Panc1 (cell line): ENCODE measurements at places on chromosomes 1 and 21. TPM values are rescaled to one million over a fixed set of nuclear protein-coding genes. Genes with fewer than 3 reads are reported as not detected.

- H3K27me3 ChIP-seq: peaks cover 2% of the 10 kb centered on the region; the same call in 1 of the 2 replicates
- H3K4me1 ChIP-seq: no peaks in the 10 kb centered on the region
- H3K27ac ChIP-seq: no peak overlapping the region
- no peaks in the 10 kb centered on the region for H3K36me3 ChIP-seq
- H3K4me3 ChIP-seq: no peak overlapping the region
These were observed 89.4 kb downstream of the PAPPA2 start for GRCh38 chr1:176552217-176552991.

MDM4 gene
- total RNA-seq: 42.1 TPM

TP53BP2 gene
- total RNA-seq: 51.4 TPM

ASTN1 gene
- 0.05 TPM for total RNA-seq

DNA sequence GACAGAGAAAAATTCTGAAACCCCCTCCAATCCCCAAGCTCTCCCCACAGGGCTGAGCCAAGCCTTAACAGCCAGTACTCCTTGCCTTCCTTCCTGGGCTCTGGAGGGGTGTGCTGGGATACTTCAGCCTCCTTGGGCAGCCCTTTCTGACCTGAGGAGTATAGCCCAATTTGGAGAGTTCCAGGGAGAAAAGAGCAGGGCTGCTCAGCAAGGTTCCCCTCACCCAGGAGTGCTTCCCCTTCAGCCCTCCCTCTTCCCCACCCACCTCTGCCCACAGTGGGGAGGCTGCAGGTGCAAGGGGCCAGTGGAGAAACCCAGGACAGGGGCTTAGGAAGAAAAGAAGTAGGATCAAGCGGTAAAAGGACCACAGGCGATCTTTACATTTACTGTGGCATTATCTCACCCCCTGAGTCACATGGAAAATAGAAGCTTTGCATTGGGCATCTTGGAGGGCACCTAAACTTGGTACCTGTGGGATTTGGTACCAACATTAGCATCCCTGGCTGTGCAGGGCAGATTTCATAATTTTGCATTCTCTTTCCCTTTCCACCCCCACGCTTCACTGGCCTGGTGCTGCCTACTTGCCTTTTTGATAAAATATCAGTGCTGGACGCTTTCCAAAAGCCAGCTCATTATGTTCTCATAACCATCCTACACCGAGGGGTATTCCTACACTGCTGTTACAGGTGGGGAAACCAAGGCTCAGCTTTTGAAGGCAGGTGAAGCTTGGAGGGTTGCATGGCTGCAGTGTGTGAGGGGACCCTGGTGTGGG lies 2.8 kb upstream of the ADORA1 start:
- peaks cover 28% of the 10 kb centered on the region for H3K4me1 ChIP-seq
- no peak overlapping the region for H3K27ac ChIP-seq
- H3K4me3 ChIP-seq: no peak overlapping the region
- DNase-seq: no peak

DNA sequence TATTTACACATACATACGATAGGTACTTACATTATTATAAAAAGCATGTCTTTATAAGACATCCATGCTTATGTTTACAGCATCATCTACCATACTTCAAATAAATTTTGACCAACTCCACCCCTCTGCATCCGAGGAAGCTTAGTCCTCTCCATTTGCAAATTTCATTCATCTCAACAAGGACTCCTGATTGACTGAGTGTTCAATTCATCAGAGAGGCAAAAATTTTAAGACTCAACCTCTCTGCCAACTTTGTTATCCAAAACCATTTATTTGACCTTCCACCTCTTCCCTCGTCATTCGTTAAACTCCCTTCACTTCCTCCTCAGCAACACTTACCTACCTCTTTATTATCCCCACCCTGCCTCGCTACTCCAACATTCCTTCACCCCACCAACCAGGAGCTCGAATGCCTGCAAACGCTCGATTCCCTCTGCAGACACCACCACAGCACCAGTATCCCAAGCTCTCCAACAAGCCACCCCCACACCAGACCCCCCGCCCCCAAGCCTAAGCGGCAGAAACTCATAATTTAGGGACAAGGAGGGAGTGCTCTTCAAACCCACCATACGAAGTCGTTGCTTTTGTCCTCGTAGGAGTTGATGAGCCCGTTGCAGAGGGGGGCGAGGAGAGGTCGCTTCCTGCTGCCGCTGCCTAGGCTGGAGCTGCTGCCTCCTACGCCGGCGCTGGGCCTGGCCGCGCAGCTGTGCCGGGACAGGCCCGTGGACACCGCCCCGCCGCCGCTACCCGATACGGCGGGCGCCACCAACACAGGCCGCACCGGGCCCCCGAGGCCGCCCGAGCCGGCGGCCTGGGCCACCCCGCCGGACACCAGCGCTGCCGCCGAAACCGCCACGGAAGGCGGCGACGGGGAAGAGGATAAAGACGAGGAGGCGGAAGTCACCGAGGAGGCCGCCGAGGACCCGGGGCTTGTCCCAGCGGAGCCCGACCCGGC lies 803 bp downstream of the COP1 start:
- peaks cover 5% of the 10 kb centered on the region; the same call in 1 of the 2 replicates for H3K36me3 ChIP-seq
- no peaks in the 10 kb centered on the region for H3K27me3 ChIP-seq
- DNase-seq: no peak

DNA sequence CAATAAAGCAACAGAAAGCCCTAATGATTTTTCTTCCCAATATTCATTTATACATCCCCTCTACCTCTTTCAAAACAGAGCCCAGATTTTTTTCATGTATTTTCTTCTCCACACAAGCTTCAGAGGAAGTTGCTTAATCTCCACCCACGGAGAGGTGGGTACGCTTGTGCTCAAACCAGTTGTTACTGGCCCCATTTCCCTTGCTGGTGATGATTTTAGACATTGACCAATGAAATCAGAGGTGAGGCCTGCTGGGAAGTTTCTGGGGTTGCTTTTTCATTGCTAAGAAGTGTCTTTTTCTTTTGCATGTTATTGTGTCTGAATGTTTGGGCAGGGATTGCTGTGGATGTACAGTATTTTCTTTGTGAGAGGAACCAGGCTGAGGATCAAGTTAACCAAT lies 448.1 kb upstream of the B3GALT2 start:
- H3K27ac ChIP-seq: no peak overlapping the region
- H3K36me3 ChIP-seq: no peaks in the 10 kb centered on the region
- no peaks in the 10 kb centered on the region for H3K4me1 ChIP-seq

GRCh38 chr21:39007532-39007931 lies 175.7 kb downstream of the PSMG1 start:
- no peak overlapping the region for H3K27ac ChIP-seq
- DNase-seq: no peak
- no peak overlapping the region for H3K4me3 ChIP-seq
- H3K36me3 ChIP-seq: no peaks in the 10 kb centered on the region
- H3K4me1 ChIP-seq: no peaks in the 10 kb centered on the region
- no peaks in the 10 kb centered on the region for H3K27me3 ChIP-seq

GRCh38 chr1:74650561-74650960 lies 23.0 kb downstream of the ERICH3 start:
- H3K4me3 ChIP-seq: no peak overlapping the region
- DNase-seq: no peak
- no peaks in the 10 kb centered on the region for H3K4me1 ChIP-seq
- no peaks in the 10 kb centered on the region for H3K36me3 ChIP-seq

DNA sequence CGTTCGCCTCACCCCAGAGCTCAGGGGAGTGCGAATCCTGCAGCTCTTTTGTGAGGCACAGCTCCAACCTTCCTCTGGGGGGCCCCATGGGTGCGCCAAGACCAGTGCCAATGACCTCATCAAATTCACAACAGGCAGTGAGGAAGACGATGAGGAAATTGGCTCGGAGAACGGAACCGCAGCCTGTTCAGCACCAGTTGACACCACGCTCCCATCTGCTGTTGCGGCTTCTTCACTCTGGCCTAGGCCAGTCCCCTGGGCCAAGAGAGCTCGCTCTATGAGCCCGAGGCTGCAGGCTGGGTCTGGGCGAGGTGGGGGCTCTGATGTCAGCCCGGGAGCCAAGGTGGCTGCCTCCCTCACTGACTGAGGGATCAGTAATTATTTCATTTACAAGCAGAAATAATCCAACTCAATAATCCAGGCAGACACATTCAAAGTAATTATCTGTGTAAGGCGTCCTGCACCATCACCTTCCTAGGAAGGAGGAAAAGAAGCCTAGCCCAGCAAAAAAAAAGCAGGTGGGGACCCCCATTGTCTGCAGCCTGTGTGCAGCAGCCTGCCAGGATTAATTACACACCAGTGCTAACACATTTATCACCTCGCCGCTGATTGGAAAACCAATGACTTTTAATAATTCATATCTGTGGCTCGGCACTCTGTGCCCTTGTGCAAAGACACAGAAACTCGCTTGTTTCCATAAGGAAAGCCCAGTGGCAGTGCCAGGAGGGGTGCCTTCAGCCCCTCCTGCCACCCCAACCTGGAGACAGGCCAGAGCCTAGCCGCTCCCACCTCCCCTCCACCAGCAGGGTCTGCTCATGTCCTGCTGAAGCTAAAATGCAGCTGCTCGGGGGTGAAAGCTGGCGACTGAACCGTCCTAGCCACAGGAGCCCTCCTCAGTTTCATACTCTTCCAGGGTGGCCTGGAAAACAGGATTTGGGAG lies 1.9 kb downstream of the PLEKHA6 start:
- H3K4me1 ChIP-seq: no peaks in the 10 kb centered on the region; the same call in 1 of the 2 replicates
- no peak overlapping the region for H3K4me3 ChIP-seq
- no peaks in the 10 kb centered on the region for H3K36me3 ChIP-seq
- DNase-seq: no peak
- H3K27me3 ChIP-seq: no peaks in the 10 kb centered on the region

- H3K27ac ChIP-seq: no peak overlapping the region
- DNase-seq: no peak
- no peaks in the 10 kb centered on the region for H3K36me3 ChIP-seq
- H3K4me1 ChIP-seq: no peaks in the 10 kb centered on the region
These were observed 30.7 kb upstream of the RRP15 start for GRCh38 chr1:218254296-218254946.

RGS18 gene
- total RNA-seq: not detected

DNA sequence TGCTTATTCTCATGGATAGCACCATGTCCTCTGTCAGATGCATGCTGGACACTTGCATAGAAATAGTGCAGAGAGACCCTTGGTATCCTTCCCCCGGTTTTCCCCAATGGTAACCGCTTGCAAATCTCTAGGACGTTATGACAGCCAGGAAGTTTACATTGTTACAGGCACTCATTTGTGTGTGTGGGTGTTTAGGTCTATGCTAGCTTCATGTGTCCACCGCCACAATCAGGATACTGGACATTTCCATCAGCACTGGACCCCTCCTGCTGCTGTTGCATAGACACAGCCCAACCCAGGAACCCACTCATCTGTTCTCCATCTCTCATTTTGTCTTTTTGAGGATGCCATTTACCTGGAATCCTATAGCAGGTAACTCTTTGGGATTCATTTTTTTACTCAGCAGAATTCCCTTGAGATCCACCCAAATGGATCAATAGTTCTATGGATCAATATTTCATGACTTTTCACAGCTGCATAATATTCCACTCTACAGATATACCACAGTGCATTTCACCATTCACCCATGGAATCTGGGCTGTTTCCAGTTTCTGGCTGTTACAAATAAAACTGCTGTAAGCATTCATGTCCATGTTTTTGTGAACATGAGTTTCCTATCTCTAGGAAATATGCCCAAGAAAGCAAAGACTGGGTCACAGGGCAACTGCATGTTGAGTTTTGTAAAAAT lies 6.6 kb upstream of the WNT9A start:
- peaks cover 3% of the 10 kb centered on the region; the same call in 1 of the 2 replicates for H3K4me1 ChIP-seq
- peaks cover 6% of the 10 kb centered on the region; the same call in 1 of the 2 replicates for H3K27me3 ChIP-seq
- H3K36me3 ChIP-seq: no peaks in the 10 kb centered on the region

FBXO2 gene
- 131 TPM for total RNA-seq

DNA sequence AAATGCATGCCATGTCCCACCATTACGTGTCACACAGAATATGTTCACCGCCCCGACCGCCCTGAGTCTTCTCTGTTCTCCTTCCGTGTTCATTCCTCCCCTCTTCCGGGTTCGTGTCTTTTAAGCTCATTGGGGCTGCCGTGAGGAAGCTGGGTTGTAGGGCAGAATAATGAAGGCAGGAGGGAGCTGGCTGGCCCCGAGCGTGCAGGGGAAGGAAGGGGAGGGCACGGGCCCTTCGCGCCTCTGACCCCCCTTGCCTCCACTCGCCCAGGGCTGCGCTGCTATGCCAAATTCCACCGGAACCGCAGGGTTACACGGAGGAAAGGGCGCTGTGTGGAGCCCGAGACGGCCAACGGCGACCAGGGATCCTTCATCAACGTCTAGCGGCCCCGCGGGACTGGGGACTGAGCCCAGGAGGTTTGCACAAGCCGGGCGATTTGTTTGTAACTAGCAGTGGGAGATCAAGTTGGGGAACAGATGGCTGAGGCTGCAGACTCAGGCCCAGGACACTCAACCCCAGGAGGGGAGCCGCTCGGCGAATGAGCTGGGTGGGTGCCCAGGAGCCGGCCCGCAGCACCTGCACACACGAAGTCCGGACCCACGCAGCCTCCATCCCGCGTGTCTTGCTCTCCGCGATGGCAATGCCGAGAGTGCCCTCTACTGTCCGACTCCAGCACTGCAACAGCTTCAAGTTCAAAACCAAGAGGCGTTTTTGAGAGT lies 16.5 kb upstream of the AGTRAP start:
- 0 out of 2 replicates have a peak overlapping the region, but pooled peaks have one; percentile 29 for H3K27ac ChIP-seq
- H3K36me3 ChIP-seq: no peaks in the 10 kb centered on the region
- DNase-seq: no peak
- H3K27me3 ChIP-seq: no peaks in the 10 kb centered on the region

DNA sequence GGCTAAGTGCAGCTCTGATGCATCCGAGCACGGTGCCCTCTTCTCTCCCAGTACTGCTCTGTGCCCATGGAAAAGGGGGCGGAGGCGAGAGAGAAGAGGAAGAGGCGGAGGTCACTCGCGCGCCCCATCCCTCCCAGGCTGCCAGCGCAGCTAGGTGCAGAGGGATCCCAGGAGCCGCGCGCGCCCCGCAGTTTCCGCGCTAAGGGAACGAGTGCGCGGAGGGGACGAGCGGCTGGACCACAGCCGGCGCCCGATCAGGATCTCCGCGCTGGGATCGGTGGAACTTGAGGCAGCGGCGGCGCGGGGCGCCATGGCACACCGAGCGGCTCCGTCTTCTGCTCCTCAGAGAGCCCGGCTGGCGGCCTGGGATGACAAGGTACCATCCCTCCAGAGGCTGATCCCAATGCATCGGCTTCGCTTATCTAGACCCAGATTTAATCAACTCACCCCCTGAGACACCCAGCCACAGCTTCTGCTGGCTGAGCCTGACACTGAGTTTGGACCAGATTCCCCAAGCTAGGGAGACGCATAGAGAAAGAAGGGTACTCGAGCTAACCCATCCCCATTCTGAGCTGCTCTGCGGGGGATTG lies at the start of gene PTGFR:
TSS of gene PTGFR (plus strand) at position 114 of the 590 bp plus-strand sequence. CDS start 1,770 bp downstream, outside the sequence.
- DNase-seq: no peak
- no peaks in the 10 kb centered on the region for H3K27me3 ChIP-seq
- H3K36me3 ChIP-seq: no peaks in the 10 kb centered on the region
- H3K4me3 ChIP-seq: peak within 1 kb of the TSS; percentile 35; the same call in 1 of the 2 replicates
- no peaks in the 10 kb centered on the region for H3K4me1 ChIP-seq

DNA sequence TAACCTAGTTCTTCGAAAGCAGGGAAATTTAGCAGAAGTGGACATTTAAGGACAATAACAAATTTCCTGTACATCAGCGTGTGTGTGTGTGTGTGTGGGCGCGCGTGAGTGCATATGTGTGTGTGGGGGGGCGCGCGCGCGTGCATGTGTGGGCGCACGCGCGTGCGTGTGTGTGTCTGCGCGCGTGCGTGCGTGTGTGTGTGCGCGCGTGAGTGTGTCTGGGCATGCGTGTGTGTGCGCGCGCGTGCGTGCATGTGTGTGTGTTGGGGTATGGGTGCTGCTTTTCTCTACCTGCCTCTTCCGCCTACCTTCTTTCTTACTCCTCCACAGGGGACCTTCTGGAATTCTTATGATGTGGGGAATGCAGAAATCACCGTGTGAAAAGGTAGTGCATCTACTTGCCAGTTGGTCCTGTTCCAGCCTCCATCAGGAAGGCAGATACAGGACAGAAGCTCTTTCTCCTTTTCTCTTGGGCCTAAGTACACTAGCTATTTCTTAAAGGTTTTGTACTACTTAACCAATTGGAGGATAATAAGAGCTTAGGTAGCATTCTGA lies 165.4 kb upstream of the KCNK2 start:
- no peak overlapping the region for H3K4me3 ChIP-seq
- DNase-seq: no peak
- H3K4me1 ChIP-seq: no peaks in the 10 kb centered on the region
- H3K36me3 ChIP-seq: no peaks in the 10 kb centered on the region

LYPD8 gene
- total RNA-seq: not detected

SPRR3 gene
- total RNA-seq: not detected
